ENCODE measurements at places on chromosomes 11 and 22.
A peak's percentile ranks its signal among the peaks of the same experiment; 100 is the strongest.

GRCh38 chr11:36142879-36143278 lies 146.3 kb downstream of the COMMD9 start:
- no peak for DNase-seq

DNA sequence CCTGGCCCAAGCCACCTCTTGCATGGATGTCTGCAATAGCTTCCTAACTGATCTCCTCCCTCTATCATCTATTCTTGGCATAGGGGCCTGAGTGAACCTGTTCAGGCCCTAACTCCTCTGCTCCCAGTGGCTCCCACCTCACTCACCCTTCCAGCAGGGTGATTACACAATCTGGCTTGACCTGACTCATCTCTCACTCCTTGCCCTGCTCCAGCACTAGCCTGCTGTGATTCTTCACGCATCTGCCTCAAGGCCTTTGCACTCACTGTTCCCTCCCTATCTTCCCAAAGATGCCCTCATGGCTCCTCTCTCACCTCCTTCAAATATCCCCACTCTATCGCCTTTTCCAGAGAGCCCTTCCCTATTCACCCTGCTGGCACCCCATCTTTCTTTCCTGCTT lies 10.5 kb downstream of the SCN4B start:
- DNase-seq, result no peak

DNA sequence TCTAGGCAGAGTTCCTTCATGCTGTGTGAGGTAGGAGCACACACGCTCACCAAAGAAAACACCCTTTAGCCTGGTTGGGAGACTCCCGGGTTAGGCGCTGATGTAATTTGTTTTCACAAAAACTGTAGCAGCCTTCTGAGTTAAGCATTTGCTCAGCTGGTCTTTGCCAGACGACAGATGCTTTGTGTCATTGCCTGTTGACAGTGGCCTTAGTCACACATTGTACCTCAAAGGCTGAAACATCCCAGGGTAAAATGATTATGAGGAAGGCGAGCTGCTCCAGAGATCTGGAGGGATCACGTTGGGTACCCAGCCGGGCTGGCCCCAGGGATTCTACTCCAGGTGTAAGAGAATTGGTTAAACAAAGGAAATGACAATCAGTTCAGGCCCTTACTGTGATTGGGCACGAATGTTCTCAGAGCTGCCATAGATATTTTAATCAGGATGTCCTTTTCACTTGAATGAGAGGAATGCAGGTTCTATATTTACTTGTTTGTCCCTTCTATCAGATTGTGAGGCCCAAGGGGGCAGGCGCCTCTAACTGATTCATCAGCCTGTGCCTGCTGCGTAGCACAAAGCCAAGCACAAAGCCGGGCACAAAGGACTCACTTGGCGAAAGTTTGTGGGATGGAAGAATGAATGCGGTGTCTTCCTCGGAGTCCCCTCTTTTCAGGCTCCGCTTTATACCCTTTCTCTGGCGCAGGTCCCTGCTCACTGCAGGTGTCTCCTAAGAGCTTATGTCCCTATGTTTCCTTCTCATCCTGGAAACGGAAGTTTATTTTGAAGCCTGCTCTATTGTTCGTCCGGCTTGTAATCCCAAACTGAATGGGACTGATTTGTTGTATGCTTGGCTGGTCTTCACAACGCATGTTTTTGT lies 47.1 kb downstream of the ADM start:
- peak; percentile 76 for DNase-seq

DNA sequence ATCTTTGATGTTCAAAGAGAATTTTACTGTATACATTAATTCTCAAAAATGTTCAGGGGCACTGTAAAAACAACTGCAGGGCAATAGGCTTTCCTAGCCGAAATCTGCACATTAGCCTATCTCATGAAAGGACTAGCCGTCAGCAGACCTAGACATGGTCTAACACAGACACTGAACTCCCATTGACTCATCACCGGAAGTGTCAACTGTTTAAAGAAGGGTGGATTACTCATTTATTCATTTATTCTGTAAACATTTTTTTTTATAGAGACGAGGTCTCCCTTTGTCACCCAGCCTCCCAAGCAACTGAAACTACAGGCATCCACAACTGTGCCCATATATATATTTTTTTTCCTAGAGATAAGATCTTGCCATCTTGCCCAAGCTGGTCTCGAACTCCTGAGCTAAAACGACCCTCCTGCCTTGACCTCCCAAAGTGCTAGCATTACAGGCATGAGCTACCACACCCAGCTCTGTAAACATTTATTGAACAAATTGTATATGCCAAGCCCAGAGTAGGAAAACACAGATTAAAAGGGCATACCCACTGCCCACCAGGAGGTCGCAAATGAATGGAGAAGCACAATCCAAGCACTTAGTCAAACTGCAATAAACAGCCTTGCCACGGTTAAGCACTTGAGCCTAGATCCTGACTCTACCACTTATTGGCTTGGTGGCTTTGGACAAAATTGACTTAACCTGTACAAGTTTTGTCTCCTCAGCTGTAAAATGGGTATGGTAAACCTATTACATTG lies 26.6 kb downstream of the RAB30 start:
- no peak for DNase-seq

- DNase-seq, result no peak
Measured at GRCh38 chr11:104369761-104370160, 205.8 kb upstream of the PDGFD start.

GRCh38 chr11:39365809-39366436 lies 2093.5 kb downstream of the LRRC4C start:
- DNase-seq, result no peak

DNA sequence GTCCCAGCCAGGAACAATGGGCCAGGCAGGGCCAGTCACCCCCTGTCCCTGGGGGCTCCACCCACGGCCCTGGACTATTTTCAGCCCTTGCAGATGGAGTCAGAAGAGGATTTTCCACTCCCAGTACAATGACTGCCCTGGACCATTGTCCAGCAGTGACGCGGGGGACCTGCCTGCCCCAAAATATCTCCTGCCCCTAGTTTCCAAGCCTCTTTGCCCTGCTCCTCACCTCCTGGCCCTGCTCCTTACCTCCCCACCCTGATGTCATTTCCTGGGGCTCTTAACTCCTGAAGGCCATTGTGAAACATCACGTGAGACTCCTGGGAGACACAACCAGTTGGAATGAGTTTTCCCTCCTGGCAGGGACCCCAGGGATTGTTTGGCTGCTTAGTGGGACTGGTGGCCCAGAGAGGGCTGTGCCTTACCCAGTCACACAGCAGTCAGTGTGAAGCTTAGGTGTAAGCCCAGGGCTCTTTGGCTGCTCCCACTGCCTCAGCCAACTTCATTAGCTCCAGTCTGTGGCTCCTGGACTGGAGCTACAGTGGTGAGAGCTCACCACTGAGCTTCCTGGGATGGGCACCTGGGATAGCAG lies 22.2 kb downstream of the P2RY2 start:
- DNase-seq, result no peak

DNA sequence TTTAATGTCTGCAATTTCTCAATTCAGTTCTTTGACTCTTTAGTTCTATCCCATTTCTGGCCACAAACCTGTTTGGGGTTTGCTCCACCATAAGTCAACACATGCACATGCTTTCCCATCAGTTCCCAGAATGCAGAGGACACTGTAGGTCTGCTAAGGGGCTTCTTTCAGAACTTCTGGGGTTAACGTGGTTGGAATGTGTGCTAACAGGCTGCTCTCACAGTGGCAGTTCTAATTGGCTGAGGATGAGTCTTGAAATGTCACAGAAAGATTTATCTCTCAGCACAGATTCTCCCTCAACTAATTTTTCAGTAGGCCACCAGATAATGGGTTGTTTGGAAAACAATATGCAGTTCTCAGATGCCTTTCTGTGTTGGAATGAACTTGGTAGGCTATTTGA lies 703.4 kb downstream of the NTM start:
- DNase-seq, result no peak

DNA sequence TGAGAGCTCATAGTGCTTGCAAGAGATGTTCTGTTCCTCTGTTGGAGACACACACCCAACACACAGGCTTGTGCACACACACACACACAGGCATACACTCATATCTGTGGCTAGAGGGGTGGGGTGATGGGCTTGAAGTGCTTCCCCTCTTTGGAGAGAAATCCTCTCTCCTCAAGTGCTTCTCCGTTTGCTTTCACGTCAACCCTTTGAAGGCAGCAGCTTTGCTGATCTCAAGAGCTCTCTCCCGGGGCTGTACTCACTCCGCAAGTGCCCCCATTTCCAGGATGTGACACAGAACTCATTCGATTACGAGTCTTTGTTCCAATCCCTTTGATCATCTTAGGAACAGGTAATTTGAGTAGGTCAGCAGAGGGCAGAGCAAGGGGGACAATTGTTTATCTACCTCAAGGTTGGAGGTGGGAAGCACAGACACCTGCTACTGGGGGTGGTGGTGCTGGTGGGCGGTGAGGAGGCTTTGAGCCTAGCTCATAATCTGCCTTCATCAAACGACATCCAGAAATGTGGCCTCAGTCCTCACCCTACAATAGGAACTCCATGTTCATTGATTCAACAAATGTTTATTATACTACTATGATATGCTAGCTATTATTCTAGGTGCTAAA lies 529.8 kb upstream of the CADM1 start:
- no peak for DNase-seq

- no peak for DNase-seq
Measured at GRCh38 chr11:14449302-14449714, 50.3 kb downstream of the COPB1 start.

- DNase-seq, result peak; percentile 60
Measured at GRCh38 chr11:123429913-123430720, at the start of gene GRAMD1B. GRAMD1B (plus strand) TSS chr11:123430269; CDS start chr11:123430793, 524 bp downstream.

DNA sequence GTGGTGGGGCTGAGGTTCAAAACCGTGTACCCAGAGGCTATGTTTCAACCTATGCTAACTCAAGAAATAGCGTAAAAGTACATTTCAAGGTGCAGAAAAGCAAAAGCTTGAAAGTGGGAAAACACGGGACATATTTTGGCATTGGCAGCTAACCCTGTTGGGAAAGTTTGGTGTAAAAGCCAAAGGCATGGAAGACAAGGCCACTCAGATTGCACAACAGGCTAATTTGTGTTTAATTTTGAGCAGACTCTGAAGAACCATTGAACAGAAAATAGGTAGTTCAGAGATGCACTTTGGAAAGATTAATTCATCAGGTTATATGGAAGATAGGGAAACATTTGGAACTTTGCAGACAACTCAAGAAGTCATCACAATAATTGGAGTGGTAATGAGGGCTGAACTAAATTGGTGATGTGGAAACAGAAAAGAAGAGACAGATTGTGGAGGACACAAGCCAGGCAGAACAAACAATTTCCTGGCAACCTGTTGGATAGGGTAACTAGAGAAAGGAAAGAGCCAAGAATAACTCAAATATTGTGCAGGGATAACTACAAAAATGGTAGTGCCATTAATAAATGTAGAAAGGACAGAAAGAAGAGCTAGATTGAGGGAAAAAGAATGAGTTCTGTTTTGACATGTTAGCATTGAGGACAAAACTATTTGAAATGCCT lies 140.5 kb upstream of the PGR start:
- no peak for DNase-seq

DNA sequence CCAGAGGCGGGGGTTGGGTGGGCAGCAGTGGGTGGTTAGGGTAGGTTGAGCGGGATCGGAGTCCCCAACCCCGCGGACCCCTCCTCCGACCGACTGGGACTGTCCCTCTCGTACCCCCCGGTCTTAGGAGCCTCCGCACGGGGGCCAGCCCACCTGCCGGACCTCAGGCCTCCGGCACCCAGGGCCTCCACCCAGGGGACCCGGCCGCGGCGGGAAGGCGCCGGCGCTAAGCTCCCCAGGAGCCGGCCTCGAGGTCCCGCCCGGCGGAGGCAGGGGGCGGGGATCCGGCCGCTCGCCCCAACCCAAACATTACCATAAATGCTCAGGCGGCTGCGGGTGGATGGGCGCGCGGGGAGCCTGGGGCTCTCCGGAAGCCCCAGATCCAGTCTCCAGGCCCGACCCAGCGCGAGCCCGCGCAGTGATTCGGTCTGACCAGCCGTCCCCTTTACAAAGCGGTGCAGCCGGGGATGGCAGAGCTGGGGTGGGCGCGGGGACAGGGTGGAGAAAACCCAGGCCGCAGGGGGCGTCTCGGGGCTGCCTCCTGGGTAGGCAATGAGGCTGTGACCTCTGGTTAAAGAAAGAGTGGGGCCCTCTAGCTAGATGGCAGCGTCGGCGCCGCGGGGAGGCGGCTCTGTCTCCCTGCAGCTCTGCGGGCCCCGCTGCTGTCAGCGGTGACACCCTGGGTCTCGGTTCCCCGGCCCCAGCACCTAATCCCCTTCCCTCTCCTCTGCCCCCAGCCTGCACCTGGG lies 4.0 kb upstream of the MCAM start:
- DNase-seq, result no peak

DNA sequence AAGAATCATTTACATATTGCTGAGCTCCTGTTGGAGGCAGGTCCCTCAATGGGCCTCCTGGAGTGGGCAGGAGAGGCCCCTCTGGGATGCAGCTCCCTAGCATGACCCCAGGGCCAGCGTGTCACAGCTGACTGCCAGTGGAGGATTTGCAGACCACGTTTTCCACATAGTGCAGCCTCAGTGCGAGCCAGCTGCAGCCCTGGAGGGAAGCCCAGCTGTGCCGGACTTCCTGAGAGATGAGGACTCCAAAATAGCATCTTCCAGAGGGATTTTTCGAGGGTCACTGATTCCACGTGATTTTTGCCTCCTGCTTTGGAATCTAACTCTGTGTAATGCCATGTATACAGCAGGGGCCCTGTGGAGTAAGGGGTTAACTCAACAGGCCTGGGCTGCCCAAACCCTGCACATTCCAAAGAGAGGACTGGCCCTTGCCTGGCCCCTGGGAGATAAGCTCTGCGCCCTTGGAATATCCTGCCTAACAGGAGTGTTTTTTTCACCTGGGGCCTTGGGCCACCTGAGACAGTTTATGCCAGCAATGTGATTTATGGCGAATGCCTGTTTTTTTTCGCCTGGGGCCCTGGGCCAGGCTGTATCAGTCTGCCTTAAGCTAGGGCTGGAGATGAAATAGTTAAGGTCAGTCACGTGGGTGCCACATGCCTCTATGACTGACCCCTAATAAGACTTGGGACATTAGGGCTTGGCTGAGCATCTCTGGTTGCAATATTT lies 47.4 kb downstream of the RPS6KA4 start:
- no peak for DNase-seq

GRCh38 chr11:11163236-11163635 lies 189.8 kb downstream of the CSNK2A3 start:
- DNase-seq, result no peak

- DNase-seq, result peak; percentile 56
Measured at GRCh38 chr11:12043959-12044791, 35.7 kb upstream of the DKK3 start.

GRCh38 chr22:29331213-29331612 lies 15.7 kb upstream of the RASL10A start:
- DNase-seq, result no peak

Data from right renal pelvis (tissue), 4 donors.